Activated T-cell treated with anti-CD3 and anti-CD28 coated beads, Interleukin-2, amount 50 U/mL, for 48 hours (primary cell): ENCODE measurements at places on chromosomes 5 and 9.
A peak's percentile ranks its signal among the peaks of the same experiment; 100 is the strongest.

- DNase-seq: no peak
Observed at GRCh38 chr5:163362840-163363371, 74.5 kb upstream of the CCNG1 start.

DNA sequence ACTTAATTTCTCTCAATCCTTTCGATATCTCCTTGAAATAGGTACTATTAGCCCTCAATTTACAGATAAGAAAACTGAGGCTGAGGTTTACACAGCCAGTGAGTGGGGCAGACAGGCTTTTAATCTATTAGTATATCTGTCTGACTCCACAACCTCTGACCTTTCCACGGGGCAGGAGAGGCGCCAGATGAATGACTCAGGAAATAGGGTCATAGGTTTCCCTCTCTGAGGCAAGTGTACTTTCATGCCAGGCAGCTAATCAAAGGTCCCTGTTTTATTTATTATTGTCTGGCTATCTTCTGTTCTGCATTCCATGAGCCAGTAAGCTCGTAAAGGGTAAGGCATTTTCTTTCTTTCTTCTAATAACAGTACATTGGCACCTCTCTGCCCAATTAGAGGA, 79.6 kb upstream of the KLF4 start:
- DNase-seq: no peak

- no peak for DNase-seq
Observed at GRCh38 chr5:173395257-173395932, 67.2 kb upstream of the STC2 start.

- no peak for DNase-seq
Observed at GRCh38 chr5:153480401-153480800, 10.1 kb upstream of the GRIA1 start.

GRCh38 chr5:62909326-62909725, 330.7 kb downstream of the LRRC70 start:
- DNase-seq: no peak

- peak; percentile 54 for DNase-seq
Observed at GRCh38 chr5:108727651-108728565, 19.8 kb upstream of the FER start.

GRCh38 chr5:88092358-88092757, 176.3 kb downstream of the TMEM161B start:
- DNase-seq: no peak

DNA sequence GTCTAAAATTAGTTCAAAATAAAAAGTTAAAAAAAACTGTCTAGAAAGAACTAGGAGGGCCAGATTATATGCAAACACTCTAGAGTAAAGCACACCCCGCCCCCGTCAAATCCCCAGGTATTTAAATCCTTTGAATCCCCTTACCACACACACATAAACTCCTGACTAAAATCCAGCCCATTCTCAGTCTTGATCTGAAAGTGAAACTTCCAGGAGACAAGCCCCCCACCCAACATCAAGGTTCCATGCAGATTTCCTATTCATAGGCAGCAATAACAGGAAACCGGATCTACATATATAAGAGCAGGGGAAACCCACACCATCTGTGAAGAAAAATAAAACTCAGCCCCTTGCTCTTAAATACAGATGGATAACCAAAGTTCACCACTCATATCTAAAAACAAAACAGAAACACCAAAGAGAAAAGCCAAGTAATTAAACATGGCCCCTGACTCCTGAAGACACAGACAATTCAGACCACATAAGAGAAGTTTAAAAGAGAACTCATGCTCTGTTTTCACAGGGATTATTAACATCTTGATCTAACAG, 42.3 kb downstream of the MARCHF3 start:
- peak; percentile 32 for DNase-seq

- DNase-seq: no peak
Observed at GRCh38 chr5:60365001-60365400, 335.0 kb downstream of the DEPDC1B start.

DNA sequence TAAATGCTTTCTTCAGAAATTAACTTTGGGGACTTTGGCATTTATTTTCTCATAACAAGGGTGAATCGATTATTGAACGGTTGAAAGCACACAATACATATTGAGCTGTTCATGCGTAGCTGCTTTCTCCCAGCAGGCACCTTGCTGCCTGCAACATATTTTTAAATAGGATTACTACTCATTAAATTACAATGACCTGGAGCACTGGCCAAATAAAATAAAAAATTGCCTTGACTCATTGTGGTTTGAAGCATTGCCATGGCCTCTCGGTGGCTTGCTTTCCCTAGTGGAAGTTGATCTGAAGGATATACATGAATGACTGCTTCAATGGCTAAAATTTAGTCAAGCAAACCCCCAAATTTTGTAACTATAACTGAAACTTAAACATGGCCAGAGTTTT, 181.6 kb upstream of the NUDT12 start:
- DNase-seq: no peak

DNA sequence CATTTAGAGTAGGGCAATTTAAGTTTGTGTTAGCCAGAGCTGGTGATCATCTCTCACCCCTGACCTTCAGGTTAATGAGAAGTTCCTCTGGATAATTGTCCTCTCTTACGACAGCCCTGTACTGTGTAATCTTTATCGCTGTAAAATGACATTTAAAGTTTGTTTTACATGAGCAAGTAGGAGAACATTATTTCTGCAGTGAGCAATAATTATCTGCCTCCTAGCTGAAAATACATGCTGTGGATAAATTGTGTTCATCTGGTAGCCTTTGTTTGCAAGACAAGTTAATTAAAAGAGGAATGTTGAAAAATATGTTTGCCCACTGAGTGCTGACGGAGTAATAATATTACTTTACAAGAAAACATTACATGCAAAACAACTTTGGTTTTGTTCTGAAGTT, 1083.8 kb upstream of the NUDT12 start:
- no peak for DNase-seq

DNA sequence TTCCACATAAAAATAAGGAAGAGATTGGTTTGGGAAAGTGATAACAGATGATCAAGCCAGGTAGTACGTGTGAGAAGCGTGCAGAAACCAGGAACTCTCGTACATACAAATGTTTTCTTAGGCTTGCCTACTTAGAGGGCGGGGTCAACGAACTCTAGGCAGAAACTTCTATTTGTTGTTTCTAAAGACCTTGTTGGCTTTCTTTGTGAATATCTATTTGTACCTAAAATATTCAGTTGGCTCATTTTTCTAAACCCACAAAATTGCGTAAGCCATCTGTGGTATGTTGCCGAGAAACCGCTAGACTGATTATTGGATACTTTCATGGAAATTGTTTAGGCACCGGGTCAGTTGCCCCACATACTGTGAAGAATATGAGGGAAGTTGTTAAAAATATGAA, 458.5 kb downstream of the MAT2B start:
- no peak for DNase-seq

GRCh38 chr5:152422081-152422480, 17.0 kb upstream of the NMUR2 start:
- DNase-seq: no peak

DNA sequence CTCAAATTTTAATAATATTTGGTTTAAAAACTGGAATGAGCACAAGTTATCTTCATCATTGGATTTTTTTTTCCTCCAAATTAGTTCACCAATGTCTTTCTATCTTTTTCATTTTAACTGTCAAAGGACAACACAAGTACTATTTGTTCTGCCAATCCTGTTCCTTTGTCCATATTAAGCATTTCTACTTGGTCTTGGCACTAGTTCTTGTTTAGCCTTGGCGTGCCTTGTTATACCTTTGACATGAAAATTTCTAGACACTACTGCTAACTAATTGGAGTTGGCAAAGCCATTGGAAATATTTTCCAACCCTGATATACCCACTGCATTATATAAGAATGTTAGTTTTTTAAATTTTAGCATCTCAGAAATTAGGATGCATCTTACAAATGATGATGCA, 3.8 kb downstream of the SPINK6 start:
- no peak for DNase-seq

DNA sequence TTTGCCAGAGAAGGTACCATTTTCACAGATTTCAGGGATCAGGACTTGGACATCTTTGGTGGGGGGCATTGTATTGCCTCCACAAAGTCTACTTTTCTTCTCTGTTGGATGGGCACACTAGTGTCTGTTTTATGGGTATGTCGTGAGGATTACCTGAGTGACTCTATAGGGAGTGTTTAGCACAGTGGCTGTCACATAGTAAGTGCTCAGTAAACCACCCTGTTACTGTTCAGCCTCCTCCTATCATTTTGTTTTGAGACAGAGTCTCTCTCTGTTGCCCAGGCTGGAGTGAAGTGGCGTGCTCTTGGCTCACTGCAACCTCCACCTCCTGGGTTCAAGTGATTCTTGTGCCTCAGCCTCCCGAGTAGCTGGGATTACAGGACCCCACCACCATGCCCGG, 2.4 kb upstream of the PRRC2B start:
- no peak for DNase-seq
